ENCODE measurements at places on chromosomes 7 and 10. TPM values are rescaled to one million over a fixed set of nuclear protein-coding genes. Genes with fewer than 3 reads are reported as not detected.

GPR26 gene
- not detected for total RNA-seq

TRPV6 gene
- not detected for total RNA-seq

KNDC1 gene
- total RNA-seq = not detected

SH2D4B gene
- total RNA-seq = not detected

SFMBT2 gene
- not detected for total RNA-seq

H2BK1 gene
- total RNA-seq = not detected

EBLN1 gene
- 0.26 TPM for total RNA-seq

DNA sequence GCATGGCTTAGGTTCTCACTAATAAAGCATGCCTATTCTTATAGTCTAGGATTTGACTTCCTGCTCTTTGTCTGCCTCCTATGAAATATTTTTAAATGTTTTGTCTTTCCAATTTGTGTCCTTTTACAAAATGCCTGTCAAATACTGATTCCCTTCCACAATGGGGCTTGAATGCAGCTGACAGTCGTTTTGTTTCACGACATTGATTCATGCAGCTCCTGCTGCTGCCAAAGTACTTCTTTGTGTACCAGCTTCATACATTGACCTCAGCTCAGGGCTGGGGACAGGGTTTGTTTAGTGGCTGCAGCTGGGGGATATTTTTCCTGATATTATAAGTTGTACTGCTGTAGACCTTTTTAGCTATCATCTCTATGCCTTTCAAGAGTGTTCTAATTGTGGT is 371.9 kb upstream of the CHRM2 start:
- no peak for DNase-seq

- DNase-seq = peak; percentile 75
Observed at GRCh38 chr10:13990392-13990805, 340.3 kb downstream of the FRMD4A start.

DNA sequence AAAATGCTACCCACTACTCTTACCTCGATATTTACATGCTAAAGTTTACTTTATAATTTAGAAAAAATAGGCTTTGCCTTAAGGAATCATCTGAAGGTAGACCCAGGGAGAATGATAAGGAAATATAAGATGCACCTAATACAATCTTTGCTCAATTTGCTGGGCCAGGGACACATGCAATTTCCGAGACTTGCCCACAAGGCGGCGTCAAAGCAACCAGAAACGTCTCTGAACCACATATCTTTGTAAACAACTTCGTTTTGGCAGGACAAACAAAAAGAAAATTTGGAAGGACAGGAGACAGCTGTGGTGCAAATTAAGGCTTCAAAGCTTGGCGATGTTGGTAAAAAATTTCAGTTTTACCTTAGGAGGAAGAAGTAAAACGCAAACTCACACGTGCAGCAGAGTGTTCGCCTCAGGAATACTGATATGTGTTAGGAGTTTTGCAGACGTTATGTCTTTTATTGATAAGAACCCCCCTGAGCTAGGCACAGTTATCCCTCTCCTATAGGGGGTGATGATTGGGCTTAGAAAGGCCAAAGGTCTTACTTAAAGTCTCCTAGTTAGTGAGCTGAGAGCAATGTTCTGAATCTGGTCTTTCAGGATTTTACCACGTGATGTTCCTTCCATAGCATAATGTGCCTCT is 134.3 kb downstream of the PRKCQ start:
- peak; percentile 41 for DNase-seq

DNA sequence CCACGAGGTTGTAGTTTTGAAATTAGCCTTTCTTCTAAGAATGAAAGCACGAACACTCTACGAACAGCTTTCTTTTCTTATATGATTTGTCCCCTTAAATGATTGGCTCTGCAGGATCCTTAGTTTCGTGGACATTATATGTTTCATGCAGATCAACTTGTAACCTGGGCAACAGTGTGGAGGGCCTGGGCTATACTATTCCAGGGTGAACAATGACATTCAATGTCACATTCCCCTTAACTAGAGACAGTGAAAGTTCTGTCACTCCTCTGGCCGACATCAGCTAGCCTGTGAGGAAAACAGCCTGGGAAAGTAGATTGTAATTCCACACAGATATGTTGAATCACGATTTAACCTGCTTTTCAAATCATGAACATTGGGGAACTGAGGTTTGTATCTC is 23.4 kb downstream of the TAS2R16 start:
- DNase-seq = no peak

- no peak for DNase-seq
Observed at GRCh38 chr7:2029211-2029905, 203.4 kb downstream of the MAD1L1 start.

DNA sequence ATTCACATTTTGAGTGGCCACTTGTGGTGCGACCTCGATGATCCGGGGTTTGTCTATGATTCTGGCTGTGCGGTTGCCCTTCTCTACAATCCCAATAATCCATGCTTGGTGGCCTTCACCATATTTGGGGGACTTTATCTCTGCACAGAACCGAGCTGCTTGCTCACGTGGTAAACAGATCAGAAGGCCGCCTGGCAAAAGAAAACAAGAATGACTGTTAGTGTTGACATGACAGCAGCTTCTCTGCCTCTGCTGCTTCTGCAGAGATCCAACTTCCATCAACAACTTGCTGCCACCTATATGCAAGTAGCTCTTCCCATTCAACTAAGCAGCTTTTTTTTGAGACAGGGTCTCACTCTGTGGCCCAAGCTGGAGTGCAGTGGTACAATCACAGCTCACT is 19.3 kb upstream of the PHYH start:
- DNase-seq = no peak

GRCh38 chr7:463362-463781 is 56.3 kb downstream of the PDGFA start:
- DNase-seq = no peak

DNA sequence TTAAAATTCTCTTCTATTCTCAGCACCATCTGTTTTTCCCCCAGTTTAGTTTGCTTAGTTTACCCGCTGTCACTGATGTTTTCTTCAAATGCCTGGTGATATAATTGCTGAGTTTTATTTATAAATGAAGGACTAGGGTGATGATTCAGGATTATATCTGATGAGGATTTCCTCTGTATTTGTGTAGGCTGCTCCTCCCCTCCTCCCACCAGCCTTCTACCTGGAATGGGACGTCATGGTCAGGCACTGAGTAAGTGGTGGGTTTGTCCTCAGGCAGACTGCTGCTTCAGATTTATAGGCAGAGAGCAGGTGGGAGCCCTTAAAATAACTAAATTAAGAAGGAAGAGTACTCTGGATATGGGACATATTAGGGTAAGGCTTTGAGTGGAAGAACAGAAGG is 35.8 kb downstream of the PALS2 start:
- DNase-seq = no peak

GRCh38 chr7:158651968-158652565 is 52.5 kb downstream of the NCAPG2 start:
- DNase-seq = no peak

GRCh38 chr7:134458341-134458805 is 527 bp downstream of the AKR1B1 start:
- peak; percentile 70 for DNase-seq

GRCh38 chr10:122663516-122664130 is 36.0 kb downstream of the C10orf120 start:
- DNase-seq = no peak

DNA sequence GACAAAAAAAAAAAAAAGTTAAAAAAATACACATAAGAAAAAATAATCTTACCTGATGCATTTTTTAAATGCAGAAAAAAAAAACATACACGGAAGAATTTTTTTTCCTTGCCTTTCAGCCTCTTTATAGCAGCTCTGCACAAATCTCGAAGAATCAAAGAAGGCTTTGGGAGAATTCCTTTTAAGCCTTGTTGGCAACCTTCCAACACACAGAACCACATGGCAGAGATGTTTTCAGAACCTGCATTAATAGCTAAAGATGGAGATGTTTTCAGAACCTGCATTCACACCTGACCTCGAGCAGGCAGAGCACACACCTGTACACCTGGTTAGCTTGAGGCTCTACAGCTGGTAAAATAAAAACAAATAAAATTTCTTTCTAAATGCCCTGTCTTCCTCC is 65.6 kb downstream of the DOCK4 start:
- no peak for DNase-seq

GRCh38 chr7:121244120-121244870 is 84.5 kb upstream of the WNT16 start:
- peak; percentile 97 for DNase-seq

GRCh38 chr10:6542999-6543430 is 37.1 kb downstream of the PRKCQ start:
- DNase-seq = no peak

DNA sequence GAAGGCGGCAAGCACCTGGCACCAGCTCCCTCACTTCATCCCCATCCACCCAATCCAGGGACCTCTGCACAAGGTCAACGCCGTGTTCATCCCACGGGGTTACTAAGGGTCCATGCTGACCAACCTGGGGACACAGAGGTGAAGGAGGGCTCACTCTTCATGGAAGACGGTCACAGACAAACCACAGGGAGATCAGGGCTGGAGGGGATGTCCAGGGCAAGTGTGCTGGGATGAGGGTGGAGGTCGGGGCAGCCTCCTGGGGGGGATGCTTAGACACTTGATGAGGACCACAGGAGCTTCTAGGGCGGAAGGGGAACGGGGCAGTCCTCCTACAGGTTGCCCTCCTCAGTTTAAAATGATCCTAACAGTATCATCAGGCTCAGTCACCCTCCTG is 46.7 kb downstream of the FAM53B start:
- DNase-seq = no peak

- DNase-seq = no peak
Observed at GRCh38 chr7:462173-463103, 57.2 kb downstream of the PDGFA start.

DNA sequence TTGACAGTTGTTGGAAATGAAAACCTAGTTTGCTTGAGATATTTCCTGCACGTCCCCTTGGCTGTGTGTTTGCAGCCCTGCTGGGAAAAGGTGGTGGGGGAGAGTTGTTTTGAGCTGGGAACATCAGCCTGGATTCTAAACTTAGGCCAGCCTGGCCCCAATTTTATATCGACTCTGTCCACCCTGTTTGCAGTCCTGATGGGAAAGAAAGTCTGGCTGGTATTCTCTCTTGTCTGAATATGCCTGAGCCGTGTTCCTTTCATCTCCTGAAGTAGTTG is 178.7 kb downstream of the CCDC3 start:
- DNase-seq = no peak

DNA sequence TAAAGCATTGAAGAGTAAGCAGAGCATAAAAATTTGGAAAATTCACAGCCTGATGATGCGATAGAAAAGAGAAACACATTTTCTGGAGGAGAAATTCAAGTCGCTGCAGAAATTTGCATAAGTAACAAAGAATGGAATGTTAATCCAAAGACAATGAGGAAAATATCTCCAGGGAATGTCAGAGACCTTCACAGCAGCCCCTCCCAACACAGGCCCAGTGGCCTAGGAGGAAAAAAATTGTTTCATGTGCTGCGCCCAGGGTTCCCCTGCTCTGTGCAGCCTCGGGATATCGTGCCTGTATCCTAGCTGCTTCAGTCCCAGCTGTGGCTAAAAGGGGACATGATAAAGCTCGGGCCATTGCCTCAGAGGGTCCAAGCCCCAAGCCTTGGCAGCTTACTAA is 206.8 kb downstream of the TPK1 start:
- no peak for DNase-seq

DNA sequence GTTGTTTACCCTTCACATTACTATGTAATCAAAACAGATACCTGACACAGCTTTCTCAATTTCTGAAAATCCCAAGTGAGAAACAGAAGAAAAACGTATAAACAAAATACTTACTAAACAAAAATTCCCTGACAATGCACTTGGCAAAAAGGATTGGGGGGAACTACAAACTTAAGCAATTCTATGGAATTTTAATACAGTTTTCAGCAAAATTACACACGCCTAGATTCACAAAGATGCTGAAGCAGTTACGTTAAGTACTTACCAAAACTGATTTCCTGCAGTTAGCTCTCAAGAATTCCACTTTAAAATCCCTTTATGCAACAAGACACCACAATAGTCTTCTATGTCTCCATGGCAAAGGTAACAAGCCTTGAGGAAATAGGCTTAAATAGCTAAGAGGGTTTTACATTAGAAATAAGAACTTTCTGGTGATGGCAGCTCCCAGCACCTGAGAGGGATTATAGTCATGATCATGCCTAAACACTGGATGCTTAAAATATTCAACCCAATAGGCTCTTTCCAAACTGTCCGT is 10.8 kb downstream of the TOMM7 start:
- no peak for DNase-seq

DNA sequence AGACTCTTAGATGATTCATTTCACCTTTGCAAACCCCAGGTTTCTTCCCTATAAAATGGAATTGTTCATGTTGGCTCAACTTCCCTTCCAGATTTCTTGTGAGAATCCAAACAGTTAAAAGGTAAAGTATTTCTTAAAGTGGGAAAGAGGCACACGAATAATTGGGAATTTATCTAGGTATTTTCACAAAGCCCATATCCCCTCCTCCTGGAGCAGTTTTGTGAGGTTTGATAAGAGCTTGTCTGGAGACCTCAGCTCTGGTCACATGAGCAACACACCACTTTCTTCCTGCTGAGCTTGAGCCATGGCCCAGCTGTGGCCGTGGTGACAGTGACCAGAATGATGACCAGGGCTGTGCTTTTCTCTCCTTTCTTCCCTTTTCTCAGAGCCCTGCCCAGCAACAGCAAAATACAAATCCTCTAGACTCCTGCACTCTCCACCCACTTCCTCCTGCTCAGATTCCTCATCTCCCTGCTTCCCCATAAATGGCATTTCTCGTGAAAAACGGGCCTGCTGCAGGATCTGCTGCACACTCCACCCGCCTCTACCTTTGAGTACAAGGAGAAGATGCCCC is 87.7 kb downstream of the PIK3CG start:
- no peak for DNase-seq

- DNase-seq = no peak
Observed at GRCh38 chr10:99630991-99631390, 10.8 kb upstream of the SLC25A28 start.

- no peak for DNase-seq
Observed at GRCh38 chr10:117204316-117204715, 7.0 kb downstream of the KCNK18 start.

GRCh38 chr10:121764233-121764942 is 163.4 kb downstream of the ATE1 start:
- no peak for DNase-seq

GRCh38 chr10:46992803-46993561 is 81.8 kb downstream of the PTPN20 start:
- DNase-seq = peak; percentile 19

DNA sequence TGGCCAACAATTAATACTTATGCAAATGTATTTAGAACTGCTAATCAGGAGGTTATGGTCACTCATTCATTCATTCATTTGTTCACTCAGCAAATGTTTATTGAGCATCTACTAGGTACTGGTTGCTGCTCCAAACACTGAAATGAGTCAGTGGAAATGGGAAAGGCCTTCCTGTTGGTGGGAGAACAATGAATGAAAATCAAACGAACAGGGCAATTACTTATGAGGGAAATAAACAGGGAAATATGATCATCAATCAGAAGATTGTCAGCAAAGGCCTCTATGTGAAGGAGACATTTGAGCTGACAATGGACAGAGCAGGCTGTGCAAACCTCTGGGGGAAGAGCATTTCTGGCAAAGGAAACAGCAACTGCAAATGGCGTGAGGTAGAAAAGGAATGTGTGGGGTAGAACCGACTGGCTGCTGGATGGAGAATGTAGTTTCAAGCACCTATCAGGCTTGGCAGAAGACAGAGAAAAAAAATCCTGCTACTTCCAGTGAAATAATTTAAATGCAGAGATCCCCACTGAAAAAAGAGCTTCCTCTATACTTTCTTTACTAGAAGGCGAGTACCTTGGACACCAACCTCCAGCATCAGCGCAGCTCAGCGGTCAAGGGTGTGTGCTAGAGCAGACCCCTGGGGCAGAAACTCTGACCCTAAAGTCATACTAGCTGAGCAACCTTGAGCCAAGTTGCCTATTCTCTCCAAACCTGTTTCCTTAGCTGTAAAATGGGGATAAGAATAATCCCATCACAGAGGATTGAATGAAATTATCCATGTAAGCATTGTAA is 108.8 kb upstream of the EEPD1 start:
- DNase-seq = no peak

GRCh38 chr7:23443974-23444373 is 26.3 kb downstream of the IGF2BP3 start:
- DNase-seq = no peak
